ENCODE measurements at places on chromosomes 11 and 22.

DNA sequence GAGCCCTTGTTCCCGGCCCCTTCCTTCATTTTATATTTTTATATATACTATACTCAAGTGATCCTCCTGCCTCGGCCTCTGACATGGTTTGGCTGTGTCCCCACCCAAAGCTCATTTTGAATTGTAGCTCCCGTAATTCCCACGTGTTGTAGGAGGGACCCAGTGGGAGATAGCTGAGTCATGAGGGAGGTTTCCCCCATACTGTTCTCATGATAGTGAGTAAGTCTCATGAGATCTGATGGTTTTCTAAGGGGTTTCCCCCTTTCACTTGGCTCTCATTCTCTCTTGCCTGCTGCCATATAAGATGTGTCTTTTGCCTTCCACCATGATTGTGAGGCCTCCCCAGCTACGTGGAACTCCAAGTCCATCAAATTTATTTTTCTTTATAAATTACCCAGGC, 7.2 kb upstream of the ZNF280A start:
- DNase-seq = peak; percentile 10

DNA sequence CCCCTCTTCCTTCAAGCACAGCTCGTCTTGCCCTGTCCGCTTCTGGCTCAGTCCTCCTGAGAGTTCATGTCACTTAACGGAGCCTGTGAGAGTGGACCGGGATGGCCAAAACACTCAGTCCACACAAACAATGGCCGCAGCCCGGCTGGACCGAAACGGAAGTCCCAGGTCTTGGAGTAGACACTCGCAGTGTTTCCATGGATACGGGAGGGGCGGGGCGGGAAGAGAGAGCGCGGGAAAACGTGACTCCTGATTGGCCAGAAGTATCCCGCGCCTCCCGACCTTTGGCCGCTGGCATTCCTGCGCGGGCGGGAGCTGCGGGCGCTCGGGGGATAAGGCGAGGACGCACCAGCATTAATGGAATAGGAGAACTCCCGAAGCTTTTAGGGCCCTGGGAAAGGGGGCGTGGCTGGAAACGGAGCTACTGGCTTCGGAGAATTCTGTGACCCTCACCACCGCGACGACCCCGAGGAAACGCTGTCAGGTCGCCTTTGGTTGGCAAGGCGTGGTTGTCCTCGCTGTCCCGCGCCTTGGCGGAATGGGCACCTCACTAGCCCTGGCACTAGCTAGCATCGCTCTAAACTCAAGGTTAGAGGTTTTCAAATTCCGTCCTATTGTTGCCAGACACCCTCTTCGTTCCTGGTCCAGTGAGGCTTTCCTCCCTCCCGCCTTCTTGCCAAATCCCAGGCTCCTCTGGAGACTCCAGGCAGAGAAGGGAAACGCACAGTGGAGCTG, at the start of the genes NLRP14 and ZNF214:
Gene NLRP14 (plus strand): TSS at position 297 of the 735 bp plus-strand sequence. CDS start 18,108 bp downstream, outside the sequence.
Gene ZNF214 (minus strand): TSS at position 164 of the 735 bp plus-strand sequence. CDS start 17,511 bp downstream, outside the sequence.
- DNase-seq = peak; percentile 68

DNA sequence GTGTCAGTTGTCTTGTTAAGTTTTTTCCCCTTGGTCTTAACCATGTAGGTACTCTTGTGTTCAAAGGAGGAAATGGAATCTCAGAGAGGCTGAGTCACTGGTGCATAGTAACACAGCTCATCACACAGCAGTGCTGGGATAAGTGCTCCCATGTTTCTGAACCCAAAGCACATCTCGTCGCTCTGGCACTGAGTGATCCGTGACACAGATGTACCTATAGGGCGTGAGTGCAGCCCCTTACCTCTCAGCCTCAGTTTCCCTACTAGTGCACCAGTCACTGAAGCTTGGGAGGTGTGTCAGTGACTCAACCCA, 234.0 kb downstream of the ST3GAL4 start:
- no peak for DNase-seq

DNA sequence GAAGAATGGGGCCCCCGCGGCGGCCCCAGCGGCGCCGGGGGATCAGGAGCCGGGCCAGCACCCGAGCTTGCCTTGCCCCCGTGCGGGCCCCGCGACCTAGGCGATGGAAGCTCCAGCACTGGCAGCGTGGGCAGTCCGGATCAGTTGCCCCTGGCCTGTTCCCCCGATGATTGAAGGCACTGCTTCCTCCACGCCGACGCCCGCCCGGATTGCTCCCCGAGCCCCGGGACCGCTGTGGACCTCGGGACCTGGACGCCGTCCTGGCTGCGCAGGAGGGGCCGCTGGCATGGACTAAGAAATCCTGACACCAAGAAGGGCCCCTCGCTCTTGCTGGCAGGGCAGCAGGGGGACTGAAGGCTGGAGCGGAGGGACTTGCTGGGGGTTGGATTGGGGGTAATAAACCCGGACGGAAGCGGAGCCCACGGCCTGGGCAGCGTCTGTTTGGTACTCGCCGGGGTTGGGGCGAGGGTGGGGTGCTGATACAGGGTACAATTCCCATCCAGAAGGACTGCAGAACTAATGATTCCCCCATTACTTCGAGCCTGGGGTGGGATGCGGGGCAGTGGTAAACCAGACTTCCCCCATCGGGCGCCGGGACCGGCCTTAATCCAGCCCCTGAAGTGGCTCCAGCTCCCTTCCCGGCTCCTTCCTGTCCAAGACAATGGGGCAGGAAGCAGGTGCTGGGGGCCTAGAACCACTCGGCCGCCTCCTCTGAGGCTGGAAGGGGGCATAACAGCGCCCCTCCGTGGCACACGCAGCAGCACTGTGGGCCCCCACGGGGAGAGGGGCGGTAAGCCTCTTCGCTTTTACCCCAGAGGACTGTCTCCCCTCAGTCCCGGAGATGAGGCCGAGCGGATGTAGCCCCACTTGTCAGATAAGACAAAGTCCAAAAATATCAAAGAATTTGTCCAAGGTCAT, 1.0 kb downstream of the CCDC85B start:
- peak; percentile 54 for DNase-seq

GRCh38 chr22:50508897-50509296, 873 bp downstream of the NCAPH2 start:
- no peak for DNase-seq
